Testis (tissue), 5 donors: ENCODE measurements at places on chromosomes 5 and 9. TPM values are rescaled to one million over a fixed set of nuclear protein-coding genes. Genes with fewer than 3 reads are reported as not detected.

SH3GL2 gene
- polyA plus RNA-seq = 10.7 TPM

ACOT12 gene
- polyA plus RNA-seq = 0.44 TPM

DMRT3 gene
- 6.7 TPM for polyA plus RNA-seq

UGT3A2 gene
- polyA plus RNA-seq = 14.9 TPM

CDH12 gene
- 2.3 TPM for polyA plus RNA-seq

BARHL1 gene
- 0.13 TPM for polyA plus RNA-seq

PCDHGA7 gene
- 1.6 TPM for polyA plus RNA-seq

STRBP gene
- 102 TPM for polyA plus RNA-seq

HSD17B3 gene
- 103 TPM for polyA plus RNA-seq

DNA sequence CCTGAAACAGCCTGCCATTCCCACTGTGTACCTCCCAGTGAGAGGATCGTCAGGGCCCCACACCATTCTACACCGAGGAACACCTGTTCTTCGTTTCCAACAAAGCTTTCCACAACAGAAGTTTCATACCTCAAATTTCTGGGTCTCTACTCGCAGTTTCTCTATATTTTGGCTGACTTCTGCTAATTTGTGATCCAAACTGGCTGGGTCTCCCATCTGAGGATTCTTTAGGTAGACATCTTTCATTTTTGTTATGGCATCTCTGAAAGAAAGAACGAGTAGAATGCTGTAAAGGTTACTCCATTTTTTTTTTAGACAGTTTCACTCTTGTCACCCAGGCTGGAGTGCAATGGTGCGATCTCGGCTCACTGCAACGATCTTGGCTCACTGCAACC, 67.5 kb downstream of the USP20 start:
- no peaks in the 10 kb centered on the region for H3K36me3 ChIP-seq
- no peak for DNase-seq
- no peak overlapping the region for H3K4me3 ChIP-seq
- H3K27ac ChIP-seq = no peak overlapping the region
- H3K27me3 ChIP-seq = no peaks in the 10 kb centered on the region
- H3K4me1 ChIP-seq = no peaks in the 10 kb centered on the region

GRCh38 chr5:89372176-89372575, 489.2 kb upstream of the MEF2C start:
- no peak overlapping the region for H3K27ac ChIP-seq
- H3K4me3 ChIP-seq = no peak overlapping the region
- no peaks in the 10 kb centered on the region for H3K27me3 ChIP-seq
- DNase-seq = no peak

GRCh38 chr5:32210151-32210550, 36.0 kb upstream of the GOLPH3 start:
- DNase-seq = no peak
- H3K4me1 ChIP-seq = no peaks in the 10 kb centered on the region
- H3K27me3 ChIP-seq = no peaks in the 10 kb centered on the region

- no peak overlapping the region for H3K4me3 ChIP-seq
- no peak for DNase-seq
- no peak overlapping the region for H3K27ac ChIP-seq
These were observed 2.4 kb downstream of the CHMP5 start for GRCh38 chr9:33267151-33267767.

DNA sequence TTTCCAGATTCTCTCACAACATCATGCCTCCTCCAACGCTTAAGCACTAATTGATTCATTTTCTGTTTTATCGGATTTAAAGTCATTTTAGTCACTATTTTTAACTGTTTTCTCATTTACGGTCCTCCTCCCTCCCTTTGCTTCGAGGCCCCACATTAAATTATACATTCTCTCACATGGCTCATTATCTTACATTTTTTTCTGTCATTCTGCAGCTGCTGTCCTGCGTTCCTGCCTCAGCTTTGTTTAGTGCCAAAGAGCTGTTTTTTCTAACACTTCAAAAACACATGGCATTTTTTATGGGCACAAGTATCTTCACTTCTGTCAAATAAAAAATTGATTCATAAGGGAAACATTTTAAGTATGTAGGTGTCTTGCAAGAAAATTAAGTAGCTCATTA, 130.1 kb upstream of the FST start:
- no peaks in the 10 kb centered on the region for H3K27me3 ChIP-seq
- no peak overlapping the region for H3K27ac ChIP-seq
- H3K4me1 ChIP-seq = no peaks in the 10 kb centered on the region
- no peak for DNase-seq
- no peaks in the 10 kb centered on the region for H3K36me3 ChIP-seq
- H3K4me3 ChIP-seq = no peak overlapping the region

DNA sequence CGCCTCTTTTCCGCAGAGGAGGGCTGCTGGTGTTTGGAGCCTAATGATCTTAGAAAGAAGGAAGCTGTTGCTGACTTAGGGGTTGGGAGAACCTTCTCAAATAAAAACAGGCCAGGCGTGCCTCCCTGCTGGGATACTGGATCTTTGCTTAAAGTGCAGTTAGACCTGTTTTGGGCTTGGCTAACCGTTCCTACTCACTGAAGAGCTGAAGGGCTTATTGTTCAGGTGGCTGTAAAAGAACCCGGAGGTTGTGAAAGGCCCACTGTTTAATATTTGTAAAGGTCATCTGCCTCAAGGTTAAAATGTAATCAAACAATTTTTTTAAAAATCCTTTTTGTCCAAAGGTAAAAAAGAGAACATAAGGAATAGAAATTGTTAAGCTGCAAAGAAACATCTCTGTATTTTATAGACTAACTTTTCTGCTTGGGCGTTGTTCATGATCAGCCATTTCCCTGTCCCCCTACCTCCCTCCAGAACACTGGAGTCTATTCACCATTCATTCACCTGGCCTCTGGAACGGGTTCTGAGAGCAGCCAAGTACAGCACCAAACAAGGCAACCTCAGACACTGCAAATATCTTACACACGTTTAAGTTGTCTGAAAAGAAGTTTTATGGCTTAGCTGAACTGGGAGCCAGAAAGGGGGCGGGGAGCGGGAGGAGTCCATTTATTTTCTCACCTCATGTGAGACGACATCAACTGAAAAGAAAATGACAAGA, 18.6 kb upstream of the MTMR12 start:
- H3K4me1 ChIP-seq = peaks cover 12% of the 10 kb centered on the region
- H3K27ac ChIP-seq = no peak overlapping the region
- DNase-seq = no peak
- H3K36me3 ChIP-seq = no peaks in the 10 kb centered on the region

GRCh38 chr5:54624805-54625568, 107.4 kb downstream of the SNX18 start:
- H3K27me3 ChIP-seq = no peaks in the 10 kb centered on the region
- H3K4me3 ChIP-seq = no peak overlapping the region
- no peaks in the 10 kb centered on the region for H3K36me3 ChIP-seq
- H3K27ac ChIP-seq = no peak overlapping the region
- H3K4me1 ChIP-seq = no peaks in the 10 kb centered on the region

DNA sequence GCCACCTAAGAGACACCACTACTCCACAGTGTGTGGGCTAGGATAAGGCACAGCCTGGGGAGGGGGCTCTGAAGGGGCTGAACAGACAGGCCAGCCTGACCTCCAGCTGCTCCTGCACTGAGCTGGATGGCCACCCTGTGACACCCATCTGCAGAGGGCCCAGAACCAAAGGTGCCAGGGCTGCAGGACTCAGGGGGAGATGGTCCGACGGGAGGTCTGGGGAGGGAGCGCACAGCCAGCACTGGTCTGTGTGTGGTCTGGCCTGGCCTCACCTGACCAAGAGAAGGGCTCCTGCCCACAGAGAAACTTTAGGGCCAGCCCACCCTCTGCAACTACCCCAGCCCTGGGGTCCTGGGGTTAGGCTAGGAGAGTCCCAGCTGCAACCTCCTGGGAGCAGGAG, 789 bp downstream of the LTC4S start:
- H3K4me3 ChIP-seq = peak overlapping the region; percentile 68
- DNase-seq = no peak
- no peaks in the 10 kb centered on the region for H3K27me3 ChIP-seq
- H3K27ac ChIP-seq = no peak overlapping the region
- H3K4me1 ChIP-seq = peaks cover 35% of the 10 kb centered on the region

DNA sequence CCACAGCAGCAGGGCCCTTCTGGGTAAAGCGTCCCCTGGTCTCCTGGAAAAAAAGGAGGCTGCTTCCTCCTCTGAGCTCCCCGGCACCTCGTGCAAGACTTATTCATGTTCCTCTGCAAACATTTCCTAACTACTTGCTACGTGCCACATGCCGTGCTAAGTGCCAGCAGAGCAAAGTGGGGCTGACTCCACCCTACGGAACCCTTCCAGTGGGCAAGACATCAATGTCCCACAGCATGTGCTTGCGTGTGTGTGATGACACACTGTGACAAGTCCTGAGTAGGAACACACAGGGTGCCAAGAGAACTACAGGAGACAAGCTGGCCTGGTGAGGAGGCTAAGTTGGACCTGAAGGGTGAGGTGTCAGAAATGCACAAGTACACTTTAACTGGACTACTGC, 57.4 kb downstream of the SEMA4D start:
- no peaks in the 10 kb centered on the region for H3K36me3 ChIP-seq
- peak; percentile 38 for DNase-seq
- peaks cover 21% of the 10 kb centered on the region for H3K4me1 ChIP-seq
- no peak overlapping the region for H3K27ac ChIP-seq
- H3K4me3 ChIP-seq = no peak overlapping the region
- H3K27me3 ChIP-seq = no peaks in the 10 kb centered on the region

DNA sequence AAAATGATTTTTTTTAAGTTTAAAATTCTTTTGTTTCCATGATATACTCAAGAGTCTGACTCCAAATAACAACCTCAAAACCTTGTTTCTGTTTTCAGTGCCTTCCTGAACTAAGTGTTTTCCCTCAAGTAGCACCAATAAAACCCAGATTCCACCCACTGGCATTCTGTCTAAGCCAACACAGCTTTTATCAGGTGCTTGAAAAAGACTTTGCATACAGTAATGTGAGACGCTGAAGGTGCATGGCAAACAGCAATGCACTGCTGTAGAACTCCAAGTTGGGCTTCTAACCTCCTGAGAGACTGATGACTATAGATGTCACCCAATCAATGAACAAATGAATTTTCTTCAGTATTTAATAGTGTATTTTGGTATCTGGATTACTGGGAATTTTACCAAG, 95.7 kb downstream of the NFIB start:
- no peaks in the 10 kb centered on the region for H3K27me3 ChIP-seq
- H3K4me3 ChIP-seq = no peak overlapping the region
- no peaks in the 10 kb centered on the region for H3K36me3 ChIP-seq
- H3K27ac ChIP-seq = no peak overlapping the region
- no peak for DNase-seq

DNA sequence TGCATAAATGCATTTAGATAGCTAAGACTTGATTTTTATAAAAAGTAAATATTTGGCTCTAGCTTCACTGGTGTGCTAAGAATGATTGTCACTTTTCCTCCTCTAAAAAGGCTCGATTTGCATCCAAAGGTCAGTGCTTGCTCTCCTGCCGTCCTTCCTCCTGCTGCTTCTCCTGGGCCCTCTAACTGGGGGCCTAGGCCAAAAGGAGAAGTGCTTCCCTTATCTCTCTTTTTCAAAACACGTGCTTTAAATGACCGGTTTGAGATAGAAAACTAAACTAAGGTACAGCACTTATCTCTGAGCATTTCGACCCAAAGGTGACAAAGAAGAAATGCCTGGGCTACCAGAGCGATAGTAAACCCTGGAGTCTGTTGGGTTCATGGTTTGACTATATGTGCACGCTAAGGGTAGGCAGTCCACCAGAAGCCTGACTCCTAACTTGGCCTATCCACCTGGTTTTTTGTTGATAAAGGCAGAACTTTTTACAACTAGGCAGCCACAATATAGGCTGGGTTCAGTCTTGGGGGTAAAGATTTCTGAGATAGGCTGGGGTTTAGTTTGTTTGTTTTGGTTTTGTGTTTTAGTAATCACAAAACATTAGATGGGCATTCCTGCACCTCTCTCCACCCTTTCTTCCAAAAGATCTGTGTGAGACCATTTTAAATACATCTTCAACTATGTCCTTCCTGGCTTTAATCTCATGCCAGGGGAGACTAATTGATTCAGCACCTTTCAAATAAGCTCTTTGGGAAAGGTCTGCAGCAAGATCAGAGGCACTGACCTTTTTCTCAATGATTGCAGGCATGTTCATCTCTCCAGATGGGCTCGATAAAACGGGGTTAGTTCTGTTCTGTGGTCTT, 3.8 kb downstream of the NR2F1-AS1 start:
- H3K27me3 ChIP-seq = no peaks in the 10 kb centered on the region
- H3K4me3 ChIP-seq = no peak overlapping the region
- peaks cover 10% of the 10 kb centered on the region for H3K4me1 ChIP-seq
- DNase-seq = no peak
- no peaks in the 10 kb centered on the region for H3K36me3 ChIP-seq

- no peak overlapping the region for H3K27ac ChIP-seq
- no peak overlapping the region for H3K4me3 ChIP-seq
- H3K36me3 ChIP-seq = no peaks in the 10 kb centered on the region
- DNase-seq = no peak
- H3K4me1 ChIP-seq = no peaks in the 10 kb centered on the region
- H3K27me3 ChIP-seq = no peaks in the 10 kb centered on the region
These were observed 144.3 kb downstream of the GIN1 start for GRCh38 chr5:102975457-102976182.

GRCh38 chr5:16881251-16881650, 54.8 kb downstream of the MYO10 start:
- no peak overlapping the region for H3K27ac ChIP-seq
- H3K27me3 ChIP-seq = no peaks in the 10 kb centered on the region
- peaks cover 28% of the 10 kb centered on the region for H3K4me1 ChIP-seq
- H3K36me3 ChIP-seq = no peaks in the 10 kb centered on the region
- no peak overlapping the region for H3K4me3 ChIP-seq
- DNase-seq = no peak

GRCh38 chr5:20494706-20495105, 506.7 kb upstream of the CDH18 start:
- no peaks in the 10 kb centered on the region for H3K27me3 ChIP-seq
- no peak overlapping the region for H3K4me3 ChIP-seq
- no peaks in the 10 kb centered on the region for H3K36me3 ChIP-seq
- H3K27ac ChIP-seq = no peak overlapping the region
- DNase-seq = no peak

GRCh38 chr5:7759257-7759871, 91.6 kb downstream of the CFAP90 start:
- H3K27ac ChIP-seq = no peak overlapping the region
- H3K4me3 ChIP-seq = no peak overlapping the region
- no peak for DNase-seq

GRCh38 chr5:181153814-181154213, 6.4 kb downstream of the OR2V2 start:
- DNase-seq = no peak
- no peak overlapping the region for H3K27ac ChIP-seq
- H3K4me1 ChIP-seq = no peaks in the 10 kb centered on the region
- no peaks in the 10 kb centered on the region for H3K27me3 ChIP-seq
- no peaks in the 10 kb centered on the region for H3K36me3 ChIP-seq

DNA sequence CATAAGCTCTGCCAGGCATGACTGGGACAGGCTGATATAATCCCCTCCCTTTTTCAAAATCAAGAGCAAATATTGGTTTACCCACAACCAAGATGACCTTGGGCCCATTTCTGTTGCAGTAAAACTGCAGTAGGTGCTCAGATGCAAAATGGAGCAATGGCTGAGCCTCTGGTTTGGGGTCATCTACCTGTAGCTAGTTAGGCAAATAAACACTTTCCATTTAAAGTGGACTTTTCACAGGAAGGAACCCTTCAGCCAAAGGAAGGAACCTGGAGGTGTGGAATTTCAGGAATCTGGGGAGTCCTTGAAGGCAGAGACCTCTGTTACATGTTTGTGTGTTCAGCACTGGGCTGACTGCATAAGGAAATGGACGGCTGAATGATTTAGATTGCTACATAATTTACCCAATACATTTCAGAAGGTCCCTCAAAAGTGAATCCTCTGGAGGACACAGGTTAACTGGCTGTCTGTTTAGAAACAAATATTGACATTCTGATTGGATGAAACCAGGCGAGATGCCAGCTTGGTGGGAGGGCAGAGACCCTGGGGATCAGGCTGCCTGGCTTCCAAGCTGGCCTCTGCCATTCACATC, 170.1 kb upstream of the ZNF618 start:
- no peak for DNase-seq
- H3K27ac ChIP-seq = no peak overlapping the region
- no peaks in the 10 kb centered on the region for H3K27me3 ChIP-seq
- H3K4me1 ChIP-seq = no peaks in the 10 kb centered on the region
- no peak overlapping the region for H3K4me3 ChIP-seq
